HuH-7.5 (cell line): ENCODE measurements at places on chromosomes 7 and 10.
A peak's percentile ranks its signal among the peaks of the same experiment; 100 is the strongest.

- DNase-seq, result no peak
Observed at GRCh38 chr7:139642283-139642682, 118.8 kb downstream of the CLEC2L start.

DNA sequence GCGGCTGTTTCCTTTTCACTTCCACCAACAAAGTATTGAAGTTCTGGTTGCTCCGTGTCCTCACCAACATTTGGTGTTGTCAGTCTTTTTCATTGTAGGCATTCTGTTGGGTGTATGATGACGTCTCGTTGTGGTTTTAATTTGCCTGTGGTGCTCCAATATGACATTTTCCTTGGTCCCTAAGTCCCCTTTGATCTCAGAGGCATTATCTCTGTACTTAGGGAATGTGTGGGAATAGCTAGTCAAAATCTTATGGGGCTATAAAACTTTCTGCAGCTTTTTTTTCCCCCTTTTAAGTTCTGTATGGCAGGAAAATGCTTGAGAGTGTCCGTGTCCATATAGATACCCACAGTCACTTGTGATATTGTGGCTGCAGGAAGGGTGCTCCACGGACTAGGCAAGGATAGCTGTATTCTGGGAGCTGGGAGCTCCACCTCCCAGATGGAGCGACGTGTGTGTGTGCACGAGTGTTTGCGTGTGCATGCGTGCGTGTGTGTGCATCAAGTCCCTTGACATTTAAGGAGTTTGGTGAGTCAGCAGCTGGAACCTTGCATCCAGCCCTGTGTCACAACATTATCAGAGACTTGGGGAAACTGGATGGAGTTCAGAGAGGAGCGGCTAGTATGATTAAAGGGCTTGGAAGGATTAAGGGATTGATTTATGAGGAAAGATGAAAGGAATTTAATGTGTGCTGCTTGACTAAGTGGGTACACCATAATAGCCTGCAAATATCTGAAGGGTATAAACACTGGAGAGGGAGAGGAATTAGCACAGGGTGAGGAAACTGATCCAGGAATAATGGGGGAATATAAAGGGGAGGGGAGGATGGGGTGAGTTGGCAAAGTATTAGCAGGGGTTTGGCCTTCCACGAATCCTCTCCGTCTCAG lies 66.8 kb downstream of the LRMDA start:
- no peak for DNase-seq

DNA sequence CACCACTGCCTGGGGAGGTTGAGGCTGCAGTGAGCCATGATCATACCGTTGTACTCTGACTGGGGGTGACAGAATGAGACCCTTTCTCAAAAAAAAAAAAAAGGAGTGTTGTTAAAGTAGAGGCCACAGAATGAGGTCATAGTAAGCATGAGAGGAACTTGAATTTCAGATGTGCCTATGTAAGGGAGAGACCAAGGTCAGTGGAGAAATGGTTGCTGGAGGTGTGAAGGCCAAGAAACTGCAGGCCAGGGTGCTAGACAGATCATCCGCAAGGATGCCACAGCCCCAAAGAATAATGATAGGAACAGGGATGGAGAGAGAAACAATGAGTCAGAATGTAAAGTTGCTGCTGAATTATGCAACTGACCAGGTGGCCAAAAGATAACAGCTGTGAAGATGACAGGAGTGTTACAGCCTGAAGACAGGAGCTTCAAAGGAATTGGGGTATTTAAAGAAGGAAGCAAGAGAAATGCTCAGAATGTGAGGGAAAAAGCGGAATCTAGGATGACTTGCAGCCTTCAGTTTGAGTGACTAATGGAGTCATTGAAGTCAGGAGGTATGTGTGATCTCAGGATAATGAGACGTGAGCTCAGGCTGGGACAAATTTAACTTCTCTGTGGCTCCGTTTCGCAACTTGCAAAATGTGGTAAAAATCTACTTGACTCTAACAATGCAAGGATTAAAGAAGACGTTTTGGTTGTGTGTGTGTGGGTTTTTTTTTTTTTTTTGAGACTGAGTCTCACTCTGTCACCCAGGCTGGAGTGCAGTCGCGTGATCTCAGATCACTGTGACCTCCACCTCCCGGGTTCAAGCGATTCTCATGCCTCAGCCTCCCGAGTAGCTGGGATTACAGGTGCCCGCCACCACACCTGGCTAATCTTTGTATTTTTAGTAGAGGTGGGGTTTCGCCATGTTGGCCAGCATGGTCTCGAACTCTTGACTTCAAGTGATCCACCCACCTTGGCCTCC lies 22.2 kb downstream of the TYW1B start:
- DNase-seq, result no peak

DNA sequence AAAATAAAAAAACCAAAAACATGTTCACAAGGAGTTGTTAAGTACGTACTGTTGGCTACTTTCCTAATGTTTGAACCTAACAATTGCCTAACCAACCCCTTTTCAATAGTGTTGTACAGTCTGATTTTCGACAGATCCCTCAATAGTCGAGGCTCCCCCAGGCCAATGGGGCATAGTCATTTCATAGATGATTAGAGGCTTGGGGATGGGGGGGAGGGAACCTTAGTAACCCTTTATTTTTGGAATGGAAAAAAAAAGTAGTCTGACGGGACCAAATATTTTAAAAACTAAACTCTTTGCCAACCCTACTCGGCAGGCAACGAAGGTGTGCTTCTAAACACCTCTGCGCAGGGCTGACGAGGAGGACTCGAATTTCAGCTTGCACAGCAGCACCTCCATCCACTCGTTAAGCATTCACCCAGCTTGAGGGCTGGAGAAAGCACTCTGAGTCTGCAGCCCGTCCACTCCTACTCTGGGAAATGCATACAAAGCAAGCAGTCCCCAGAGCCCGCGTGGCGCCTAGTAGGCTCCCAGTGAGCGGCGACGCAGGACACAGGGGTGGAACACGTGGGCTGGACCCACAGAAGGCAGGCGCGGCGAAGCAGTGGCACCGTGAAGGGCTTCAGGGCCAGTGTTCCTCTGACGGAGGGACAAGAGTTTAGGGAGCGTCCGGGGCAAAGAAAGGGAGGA lies 899 bp downstream of the PUS7 start:
- DNase-seq, result peak; percentile 78

DNA sequence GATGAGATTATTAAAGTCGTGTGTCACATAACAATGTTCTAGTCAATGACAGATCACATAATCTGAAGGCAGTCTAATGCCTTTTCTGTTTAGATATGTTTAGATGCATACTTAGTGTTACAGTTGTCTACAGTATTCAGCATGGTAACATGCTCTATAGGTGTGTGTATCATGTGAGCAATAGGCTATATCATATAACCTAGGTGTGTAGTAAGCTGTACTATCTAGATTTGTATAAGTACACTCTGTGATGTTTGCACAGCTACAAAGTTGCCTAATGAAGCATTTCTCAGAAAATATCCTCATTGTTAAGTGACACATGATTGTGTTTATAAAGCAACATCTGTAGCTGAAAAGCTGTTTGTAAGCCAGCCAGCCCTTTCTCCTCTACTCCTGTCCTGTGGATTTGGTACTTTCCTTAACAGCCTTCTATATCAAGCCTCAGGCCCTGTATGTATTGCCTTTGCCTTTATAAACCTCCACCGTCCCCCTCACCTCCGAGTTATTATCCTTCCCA lies 6.3 kb downstream of the HECTD2 start:
- DNase-seq, result no peak
